ENCODE measurements at places on chromosomes 7 and 10. TPM values are rescaled to one million over a fixed set of nuclear protein-coding genes. Genes with fewer than 3 reads are reported as not detected.

GRCh38 chr10:114276671-114277070 lies 37.6 kb downstream of the VWA2 start:
- DNase-seq: no peak

GRCh38 chr7:40133561-40134427 lies 628 bp downstream of the MPLKIP start:
- DNase-seq: no peak

DNA sequence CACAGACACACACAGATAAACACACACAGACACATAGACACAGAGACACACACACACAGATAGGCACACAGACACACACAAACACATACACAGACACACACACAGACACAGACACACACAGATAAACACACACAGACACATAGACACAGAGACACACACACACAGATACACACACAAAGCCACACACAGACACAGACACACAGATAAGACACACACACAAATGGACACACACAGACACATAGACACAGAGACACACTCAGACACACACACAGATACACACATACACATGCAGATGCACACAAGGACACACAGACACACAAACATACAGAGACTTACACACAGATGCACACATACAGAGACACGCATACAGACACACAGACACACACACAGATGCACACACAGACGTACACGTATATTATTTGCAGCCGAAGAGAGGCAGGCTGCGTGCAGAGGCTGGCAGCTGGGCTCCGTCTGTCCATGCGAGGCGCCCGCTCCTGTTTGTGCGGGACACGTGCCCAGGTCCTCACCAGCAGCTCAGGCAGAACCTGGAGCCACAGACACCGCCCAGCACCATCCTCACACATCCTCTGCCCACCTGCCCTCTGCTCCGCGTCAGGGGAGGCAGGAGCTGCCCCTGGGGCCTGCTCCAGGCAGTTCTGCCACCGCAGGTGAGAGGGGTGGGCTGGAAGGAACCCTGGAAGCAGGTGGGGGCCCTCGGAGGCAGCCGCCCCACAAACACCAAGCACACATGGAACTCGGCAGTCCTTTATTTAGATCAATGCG lies 1.2 kb downstream of the CALML5 start:
- DNase-seq: no peak

The HTR5A gene
- not detected for total RNA-seq

DNA sequence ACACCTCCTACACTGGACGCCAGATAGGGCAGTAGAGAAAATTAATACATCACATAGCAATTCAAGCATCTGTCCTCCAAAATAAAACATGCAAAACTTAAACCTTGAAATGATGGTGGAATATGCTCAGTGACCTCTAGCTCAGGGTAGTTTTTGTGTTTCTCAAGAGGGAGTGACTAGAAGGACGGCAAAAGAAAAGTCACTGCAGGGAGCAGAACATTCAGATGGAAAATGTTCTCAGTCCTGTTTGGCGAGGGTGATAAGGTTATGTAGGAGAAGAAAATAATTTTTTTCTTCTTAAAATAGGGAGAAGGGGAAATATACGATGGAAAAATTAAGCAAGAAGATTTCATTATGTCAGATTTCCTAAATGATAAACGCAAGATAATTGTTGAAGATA lies 50.9 kb downstream of the APBB1IP start:
- DNase-seq: no peak

- peak; percentile 69 for DNase-seq
These were observed 842 bp downstream of the ZNF22 start for GRCh38 chr10:45001381-45002148.

The PRR15 gene
- not detected for total RNA-seq

- DNase-seq: no peak
These were observed 143.2 kb downstream of the REEP3 start for GRCh38 chr10:63664341-63664885.

DNA sequence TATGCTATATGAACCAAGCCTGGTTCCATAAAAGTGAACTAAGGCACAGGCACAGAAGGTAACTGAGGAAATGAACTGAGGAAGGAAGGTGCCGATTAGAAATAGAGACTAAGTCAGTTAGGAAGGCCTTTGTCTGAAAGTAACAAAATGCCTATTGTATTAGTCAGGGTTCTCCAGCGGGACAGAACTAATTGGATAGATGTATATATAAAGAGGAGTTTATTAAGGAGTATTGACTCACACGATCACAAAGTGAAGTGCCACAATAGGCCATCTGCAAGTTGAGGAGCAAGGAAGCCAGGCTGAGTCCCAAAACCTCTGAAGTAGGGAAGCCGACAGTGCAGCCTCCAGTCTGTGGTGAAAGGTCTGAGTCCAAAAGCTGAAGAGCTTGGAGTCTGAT lies 13.9 kb upstream of the PLXNA4 start:
- DNase-seq: no peak

GRCh38 chr10:58048936-58049335 lies 218.8 kb downstream of the IPMK start:
- DNase-seq: no peak
